ENCODE measurements at places on chromosomes 1 and 21.

- DNase-seq: no peak
Observed at GRCh38 chr1:46372431-46372830, 21.7 kb upstream of the FAAH start.

DNA sequence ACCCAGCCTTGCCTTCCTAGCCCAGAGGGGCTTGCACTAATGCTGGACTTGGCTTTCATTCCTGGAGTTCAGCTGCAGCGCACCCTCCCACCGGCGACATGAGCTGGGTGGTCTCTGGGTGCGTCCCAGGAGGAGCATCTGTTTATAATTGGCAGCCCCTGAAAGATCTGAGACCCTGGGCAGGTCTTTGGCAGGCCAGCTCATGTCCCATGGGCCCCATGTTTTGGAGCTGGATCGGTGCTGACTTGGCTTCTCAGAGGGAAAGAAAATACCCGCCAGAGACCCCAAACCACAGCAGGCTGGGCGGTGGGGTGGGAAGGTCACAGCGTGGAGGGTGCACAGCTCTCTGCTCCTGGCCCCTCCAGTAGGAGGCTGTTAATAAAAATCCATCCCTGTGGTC lies 29.3 kb downstream of the DHRS3 start:
- no peak for DNase-seq

DNA sequence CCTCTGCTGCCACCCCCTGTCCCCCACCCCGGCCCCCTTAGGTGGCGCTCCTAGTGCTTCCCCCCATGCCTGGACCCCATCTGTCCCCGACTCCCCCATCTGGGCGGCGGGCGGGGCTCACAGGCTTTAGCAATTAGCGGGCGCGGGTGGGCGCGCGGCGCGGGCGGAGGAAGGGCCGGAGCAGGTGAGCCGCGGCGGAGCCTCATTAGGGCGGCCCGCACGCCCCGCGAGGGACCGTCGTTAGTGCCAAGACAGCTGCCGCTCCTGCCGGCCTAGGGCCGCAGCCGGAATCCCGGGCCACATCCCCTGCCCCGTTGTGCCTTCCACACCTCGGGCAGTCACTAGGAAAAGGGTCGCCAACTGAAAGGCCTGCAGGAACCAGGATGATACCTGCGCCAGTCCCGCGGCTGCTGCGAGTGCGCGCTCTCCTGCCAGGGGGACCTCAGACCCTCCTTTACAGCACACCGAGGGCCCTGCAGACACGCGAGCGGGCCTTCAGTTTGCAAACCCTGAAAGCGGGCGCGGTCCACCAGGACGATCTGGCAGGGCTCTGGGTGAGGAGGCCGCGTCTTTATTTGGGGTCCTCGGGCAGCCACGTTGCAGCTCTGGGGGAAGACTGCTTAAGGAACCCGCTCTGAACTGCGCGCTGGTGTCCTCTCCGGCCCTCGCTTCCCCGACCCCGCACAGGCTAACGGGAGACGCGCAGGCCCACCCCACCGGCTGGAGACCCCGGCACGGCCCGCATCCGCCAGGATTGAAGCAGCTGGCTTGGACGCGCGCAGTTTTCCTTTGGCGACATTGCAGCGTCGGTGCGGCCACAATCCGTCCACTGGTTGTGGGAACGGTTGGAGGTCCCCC lies 7.6 kb downstream of the OLIG2 start:
- no peak for DNase-seq

GRCh38 chr1:193592317-193592716 lies 405.9 kb upstream of the B3GALT2 start:
- no peak for DNase-seq

DNA sequence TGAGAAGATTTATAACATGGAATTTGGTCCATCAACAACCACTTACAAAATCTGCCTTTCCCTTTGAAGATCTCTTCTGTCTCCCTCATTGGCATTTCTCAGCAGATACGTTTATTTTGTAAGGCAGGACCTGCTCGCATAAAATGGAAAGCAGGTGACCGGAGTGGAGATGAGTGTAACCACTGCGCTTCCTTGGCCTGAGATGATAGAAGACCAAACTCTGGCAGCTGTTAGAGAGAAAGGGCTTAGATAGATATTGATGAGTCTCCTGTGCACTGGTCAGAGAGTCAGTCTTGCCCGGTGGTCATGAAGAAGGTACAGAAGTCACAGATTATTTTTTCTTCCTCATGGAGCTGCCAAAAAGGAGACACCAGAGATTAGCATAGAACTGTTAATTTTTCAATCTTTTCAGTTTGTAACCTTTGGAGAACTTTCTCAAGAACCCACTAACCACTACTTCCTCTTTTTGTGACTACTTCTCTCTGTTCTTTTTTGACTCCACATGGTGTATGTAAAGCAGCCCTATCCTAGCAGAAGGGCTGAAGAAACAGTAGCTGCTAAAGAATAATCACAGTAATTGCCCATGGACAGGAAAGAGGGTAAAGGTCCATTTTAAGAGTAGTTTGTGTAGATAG lies 47.6 kb downstream of the FCRL3 start:
- DNase-seq: no peak

DNA sequence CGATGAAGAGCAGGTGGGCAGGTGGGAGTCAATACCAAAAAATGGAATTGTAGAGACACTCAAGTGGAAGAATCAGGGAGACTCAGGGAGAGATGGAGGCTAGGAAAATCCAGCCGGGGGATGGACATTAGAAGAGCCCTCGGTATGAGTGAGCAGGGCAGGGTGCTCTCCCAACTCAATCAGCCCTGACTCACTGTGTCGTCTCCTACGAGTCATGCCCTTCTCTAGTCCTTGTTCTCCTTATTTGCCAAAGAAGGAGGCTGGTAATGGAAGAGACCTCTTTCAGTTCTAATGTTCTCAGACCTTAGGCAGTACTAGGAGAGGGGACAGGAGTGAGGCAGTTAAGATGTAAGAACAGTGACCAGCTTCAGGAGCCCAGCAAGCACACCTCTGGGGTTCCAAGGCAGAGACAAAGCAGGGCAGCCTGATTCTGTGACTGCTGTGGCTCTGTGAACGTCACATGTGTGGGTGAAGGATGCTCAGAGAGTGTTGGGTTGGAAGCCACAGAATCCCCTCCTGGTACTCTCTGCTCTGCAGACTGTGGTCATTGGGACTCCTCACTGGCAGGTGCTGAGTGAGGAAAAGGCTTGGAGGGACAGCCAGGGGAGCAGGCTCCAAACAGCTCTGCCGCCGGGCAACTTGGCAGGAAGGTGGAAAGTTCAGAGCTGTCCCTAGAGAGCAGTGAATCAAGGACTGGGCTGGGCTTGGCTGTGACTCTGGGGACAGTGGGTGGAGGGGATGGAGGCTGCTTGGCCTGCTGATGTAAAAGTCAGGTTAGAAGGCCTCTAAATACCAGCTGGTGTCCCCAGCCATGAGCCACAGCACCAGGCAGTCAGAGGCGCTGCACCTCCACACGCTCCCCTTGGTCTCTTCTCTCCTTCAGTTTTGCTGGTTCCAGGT lies 11.1 kb upstream of the GJA5 start:
- DNase-seq: no peak

DNA sequence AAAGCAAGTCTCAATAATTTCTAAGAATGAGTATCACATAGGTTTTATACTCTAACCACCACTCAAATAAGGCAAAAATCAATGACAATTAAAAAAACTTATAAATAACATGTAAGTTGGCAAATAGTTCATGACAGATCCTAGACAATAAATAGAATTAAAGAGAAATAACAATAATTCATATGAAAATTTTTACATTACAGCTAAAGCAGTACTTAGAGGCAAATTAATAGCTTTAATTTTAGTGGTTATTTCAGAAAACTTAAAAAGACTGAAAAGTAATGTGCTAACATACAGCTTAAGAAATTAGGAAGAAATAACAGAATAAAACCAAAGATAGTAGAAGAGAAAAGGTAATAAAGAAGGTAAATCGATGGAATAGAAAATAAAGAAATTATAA lies 179.9 kb upstream of the SPAG17 start:
- no peak for DNase-seq

DNA sequence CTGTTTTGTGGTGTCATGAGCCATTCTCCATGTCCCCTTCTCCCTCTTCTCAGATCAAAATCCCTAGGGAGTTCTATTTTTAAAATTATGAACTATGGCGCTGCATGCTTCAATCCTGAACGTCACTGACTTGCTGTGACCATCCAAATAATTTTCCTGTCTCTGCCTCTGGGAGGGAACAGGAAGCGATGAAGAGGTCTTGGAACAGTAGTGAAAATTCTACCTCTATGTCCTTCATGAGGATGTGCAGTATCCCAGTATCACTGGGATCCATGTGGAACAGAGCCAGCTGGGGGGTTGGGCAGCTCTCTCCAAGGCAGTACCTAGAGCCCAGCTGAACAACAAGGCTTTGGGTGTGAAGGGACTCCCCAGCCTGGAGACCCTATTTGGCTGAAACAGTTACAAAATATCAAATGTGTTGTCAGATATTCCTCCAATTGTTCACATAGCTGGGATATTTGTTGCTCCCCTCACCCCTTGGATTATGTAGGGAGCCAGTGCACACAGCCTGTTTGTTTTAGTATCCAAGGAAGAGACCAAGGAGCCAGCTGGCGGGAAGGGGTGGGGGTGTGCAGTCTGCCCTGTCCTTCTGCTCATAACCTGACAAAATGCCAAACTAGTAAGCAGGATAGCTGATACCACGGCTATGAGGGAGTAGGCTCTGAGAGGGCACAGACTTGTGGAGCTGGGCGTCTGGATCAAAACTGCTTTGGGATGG lies 7.6 kb downstream of the DCLRE1B start:
- no peak for DNase-seq

GRCh38 chr1:117295001-117295400 lies 72.2 kb upstream of the MAN1A2 start:
- no peak for DNase-seq

Data from amniotic stem cell (primary cell).